ENCODE measurements at places on chromosomes 7 and 10. TPM values are rescaled to one million over a fixed set of nuclear protein-coding genes. Genes with fewer than 3 reads are reported as not detected.

The FAM25G gene
- not detected for total RNA-seq

The TBC1D12 gene
- 0.85 TPM for total RNA-seq

The SEC23IP gene
- 87.4 TPM for total RNA-seq

DNA sequence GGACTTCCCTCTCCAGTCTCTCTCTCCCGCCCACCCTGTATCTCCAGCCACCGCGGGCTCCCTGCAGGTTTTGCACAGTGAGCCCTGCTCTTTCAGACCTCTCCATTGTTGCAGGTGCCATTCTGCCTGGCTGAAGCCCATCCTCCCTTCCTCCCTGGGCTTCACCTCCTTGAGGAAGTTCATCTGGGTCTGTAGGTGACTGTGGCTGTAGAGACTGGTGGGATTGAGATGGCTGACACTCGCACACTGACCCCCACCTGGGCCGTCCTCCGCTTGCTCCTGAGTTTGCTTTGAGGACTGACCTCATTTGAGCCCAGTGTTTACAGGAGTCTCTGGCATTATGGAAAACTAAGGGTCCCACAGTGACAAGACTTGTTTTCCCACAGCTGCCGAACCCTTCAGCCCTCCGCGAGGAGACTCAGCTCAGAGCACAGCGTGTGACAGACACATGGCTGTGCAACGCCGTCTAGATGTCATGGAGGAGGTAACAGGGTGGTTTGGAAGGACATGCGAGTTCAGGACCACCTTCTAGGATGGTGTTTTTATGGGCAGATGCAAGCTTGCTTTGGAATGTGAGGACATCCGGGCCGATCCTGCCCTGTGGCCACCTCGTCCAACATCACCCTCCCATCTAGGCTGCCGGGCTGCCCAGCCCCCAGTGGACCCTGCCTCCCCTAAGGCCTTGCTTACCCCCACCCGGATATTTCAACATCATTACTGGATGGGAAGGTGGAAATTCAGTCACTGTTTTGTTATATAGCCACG lies 9.3 kb downstream of the PLAC9 start:
- peaks cover 9% of the 10 kb centered on the region for H3K27me3 ChIP-seq
- no peak for DNase-seq

GRCh38 chr7:83633516-83633915 lies 15.4 kb downstream of the SEMA3E start:
- no peaks in the 10 kb centered on the region for H3K27me3 ChIP-seq
- no peak for DNase-seq
- H3K36me3 ChIP-seq: no peaks in the 10 kb centered on the region
- no peak overlapping the region for H3K4me3 ChIP-seq
- no peak overlapping the region for H3K27ac ChIP-seq
- H3K4me1 ChIP-seq: no peaks in the 10 kb centered on the region

GRCh38 chr7:35446091-35446490 lies 192.2 kb upstream of the TBX20 start:
- H3K27me3 ChIP-seq: no peaks in the 10 kb centered on the region
- H3K36me3 ChIP-seq: no peaks in the 10 kb centered on the region
- DNase-seq: no peak
- H3K4me1 ChIP-seq: no peaks in the 10 kb centered on the region

DNA sequence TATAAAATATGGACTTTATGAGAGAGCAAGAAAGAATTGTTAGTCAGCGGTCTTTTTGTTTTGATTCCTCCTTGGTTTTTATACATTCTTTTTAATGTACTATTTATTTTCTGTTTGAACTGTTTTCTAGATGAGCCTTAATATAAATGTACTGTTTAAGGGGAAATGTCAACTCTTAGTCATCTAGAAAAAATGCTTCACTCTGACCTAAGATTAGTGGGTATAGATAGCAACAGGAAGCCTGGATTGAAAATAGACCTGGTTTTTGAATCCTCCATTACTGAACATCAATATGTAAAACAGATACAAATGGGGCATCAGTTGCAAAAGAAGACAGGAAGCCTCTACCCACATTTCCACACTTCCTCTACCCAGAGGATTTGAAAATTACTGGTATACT lies 87.8 kb downstream of the CHRM2 start:
- H3K4me3 ChIP-seq: no peak overlapping the region
- DNase-seq: no peak
- H3K27me3 ChIP-seq: no peaks in the 10 kb centered on the region
- H3K4me1 ChIP-seq: no peaks in the 10 kb centered on the region
- H3K27ac ChIP-seq: no peak overlapping the region
- no peaks in the 10 kb centered on the region for H3K36me3 ChIP-seq

DNA sequence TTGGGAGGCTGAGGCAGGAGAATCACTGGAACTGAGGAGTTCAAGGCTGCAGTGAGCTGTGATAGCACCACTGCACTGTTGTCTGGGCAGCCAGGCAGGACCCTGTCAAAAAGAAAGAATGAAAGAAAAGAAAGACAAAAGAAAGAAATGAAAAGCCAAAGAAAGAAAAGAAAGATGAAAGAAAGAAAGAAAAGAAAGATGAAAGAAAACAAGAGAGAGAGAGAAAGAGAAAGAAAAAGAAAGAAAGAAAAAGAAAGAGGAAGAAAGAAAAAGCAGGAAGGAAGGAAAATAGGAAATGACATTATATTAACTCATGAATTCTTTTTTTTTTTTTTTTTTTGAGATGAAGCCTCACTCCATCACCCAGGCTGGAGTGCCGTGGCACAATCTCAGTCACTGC lies 32.4 kb upstream of the SPDYE3 start:
- H3K4me3 ChIP-seq: no peak overlapping the region
- no peaks in the 10 kb centered on the region for H3K27me3 ChIP-seq
- H3K36me3 ChIP-seq: peaks cover 7% of the 10 kb centered on the region
- peak overlapping the region; percentile 7 for H3K27ac ChIP-seq

GRCh38 chr10:17128261-17128660 lies 1.4 kb downstream of the CUBN start:
- H3K36me3 ChIP-seq: no peaks in the 10 kb centered on the region
- DNase-seq: no peak
- no peak overlapping the region for H3K4me3 ChIP-seq
- peaks cover 4% of the 10 kb centered on the region for H3K4me1 ChIP-seq

DNA sequence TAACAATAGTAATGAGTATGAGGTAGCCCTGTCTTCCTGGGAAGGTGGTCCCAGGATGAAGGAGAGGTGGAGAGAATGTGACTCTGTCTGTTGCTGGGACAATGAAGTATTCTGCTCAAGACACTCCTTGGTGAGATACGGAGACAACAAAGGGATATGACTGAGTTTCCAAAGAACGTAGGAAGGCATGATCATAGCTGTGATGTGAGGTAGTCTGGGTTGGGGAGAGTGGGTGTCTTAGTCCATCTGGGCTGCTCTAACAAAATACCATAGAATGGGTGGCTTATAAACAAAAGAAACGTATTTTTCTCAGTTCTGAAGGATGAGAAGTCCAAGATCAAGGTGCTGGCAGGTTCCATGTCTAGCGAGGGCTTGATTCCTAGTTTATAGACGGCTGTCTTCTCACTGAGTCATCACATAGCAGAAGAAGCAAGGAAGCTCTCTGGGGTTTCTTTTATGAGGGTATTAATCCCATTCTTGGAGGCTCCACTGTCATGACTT lies 84.9 kb upstream of the RHOBTB1 start:
- no peaks in the 10 kb centered on the region for H3K36me3 ChIP-seq
- H3K27me3 ChIP-seq: peaks cover 4% of the 10 kb centered on the region
- H3K27ac ChIP-seq: no peak overlapping the region
- H3K4me1 ChIP-seq: peaks cover 4% of the 10 kb centered on the region
- DNase-seq: no peak

DNA sequence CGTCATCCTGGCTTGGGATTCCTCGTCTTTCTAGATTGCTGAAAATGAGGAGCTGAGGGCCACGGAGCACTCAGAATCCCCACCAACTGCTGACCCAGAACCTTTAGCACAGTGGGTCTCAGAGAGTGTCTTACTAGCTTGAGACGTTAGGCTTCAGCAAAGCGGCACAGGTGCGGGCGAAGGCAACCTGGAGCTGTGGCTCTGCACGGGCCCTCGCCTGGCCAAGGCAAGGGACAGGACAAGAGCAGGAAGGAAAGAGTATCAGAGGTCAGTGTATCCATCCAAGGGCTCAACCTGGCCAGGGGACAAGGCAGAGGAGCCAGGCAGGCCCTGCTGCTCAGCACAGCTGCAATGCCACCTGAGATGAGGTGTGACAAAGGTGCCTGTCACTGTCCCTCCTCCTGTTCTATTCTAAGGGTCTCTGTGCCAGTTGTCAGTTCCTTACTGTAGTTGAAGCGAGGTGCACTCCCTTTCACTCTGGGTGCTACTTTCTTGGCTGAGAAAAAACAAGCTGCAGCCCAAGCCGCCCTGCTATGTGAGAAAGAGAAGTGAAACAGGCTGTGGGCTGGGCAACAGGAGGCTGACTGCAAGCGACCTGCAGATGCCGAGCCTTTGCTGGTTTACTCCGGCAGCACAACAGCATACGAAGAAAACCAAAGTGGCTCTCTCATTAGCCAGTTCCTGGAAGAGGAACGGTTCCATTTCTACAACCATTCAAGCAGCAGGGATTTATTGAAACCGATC lies 33.3 kb upstream of the KDM7A start:
- H3K4me1 ChIP-seq: peaks cover 61% of the 10 kb centered on the region
- H3K27ac ChIP-seq: peak overlapping the region; percentile 70
- peaks cover 3% of the 10 kb centered on the region for H3K27me3 ChIP-seq
- H3K36me3 ChIP-seq: no peaks in the 10 kb centered on the region
- peak overlapping the region; percentile 49 for H3K4me3 ChIP-seq
- peak; percentile 62 for DNase-seq

DNA sequence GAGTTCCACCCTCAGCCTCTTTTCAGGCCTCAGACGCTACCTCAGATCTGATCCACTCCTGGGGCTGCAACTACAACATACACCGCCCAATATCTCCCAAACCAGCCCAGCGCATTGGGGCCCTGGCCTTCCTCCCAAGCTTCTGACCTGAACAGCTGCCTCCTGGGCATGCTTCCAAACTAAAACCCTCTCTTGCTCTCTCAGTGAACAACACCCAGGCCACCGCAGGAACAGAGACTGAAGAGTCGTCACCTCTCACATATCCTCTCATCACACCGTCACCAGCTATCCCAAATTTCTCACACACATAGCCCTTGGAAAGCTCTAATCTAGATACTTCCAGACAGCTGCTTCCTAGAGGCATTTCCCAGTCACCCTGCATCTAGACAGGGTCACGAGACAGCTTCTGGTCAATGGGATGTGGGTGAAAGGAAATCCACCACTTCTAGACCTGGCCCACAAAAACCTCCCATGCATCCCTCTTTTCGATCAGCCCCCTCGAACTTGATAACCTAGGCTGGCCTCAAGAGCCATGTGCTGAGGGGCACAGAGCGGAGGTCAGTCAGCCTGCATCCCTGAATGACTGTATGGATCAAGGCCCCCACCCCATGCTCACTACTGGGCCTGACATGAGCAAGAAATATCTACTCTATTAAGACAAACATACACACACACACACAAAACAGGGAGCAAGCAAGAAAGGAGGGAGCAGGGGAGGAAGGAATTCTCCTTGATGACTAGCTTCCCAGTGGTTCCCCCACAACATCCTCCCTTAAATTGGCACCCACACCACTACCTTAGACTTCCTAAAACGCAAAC lies 1.8 kb downstream of the PARP12 start:
- peak overlapping the region; percentile 14 for H3K27ac ChIP-seq
- DNase-seq: no peak
- peak overlapping the region; percentile 81 for H3K4me3 ChIP-seq
- peaks cover 27% of the 10 kb centered on the region for H3K36me3 ChIP-seq

GRCh38 chr10:12479924-12480323 lies 130.6 kb downstream of the CAMK1D start:
- no peak for DNase-seq
- H3K36me3 ChIP-seq: no peaks in the 10 kb centered on the region
- H3K27me3 ChIP-seq: no peaks in the 10 kb centered on the region
- peaks cover 2% of the 10 kb centered on the region for H3K4me1 ChIP-seq
- H3K27ac ChIP-seq: no peak overlapping the region
- H3K4me3 ChIP-seq: no peak overlapping the region

DNA sequence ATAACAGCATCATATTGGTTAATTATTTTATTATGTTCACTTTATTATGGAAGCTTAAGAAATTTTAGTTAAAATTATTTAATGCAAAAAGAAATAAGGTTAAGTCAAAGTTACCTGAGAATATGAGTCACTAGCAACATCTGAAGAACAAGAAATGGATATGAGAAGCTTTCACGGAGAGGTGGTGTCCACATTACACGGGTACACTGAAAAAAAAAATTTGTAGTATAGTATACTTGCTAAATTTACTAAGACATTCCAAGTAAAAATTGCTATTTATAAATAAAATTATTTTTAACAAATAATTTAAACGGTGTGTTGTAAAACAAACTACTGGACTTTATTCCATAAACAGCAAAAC lies 63.9 kb downstream of the DPY19L1 start:
- H3K36me3 ChIP-seq: peaks cover 19% of the 10 kb centered on the region
- no peaks in the 10 kb centered on the region for H3K27me3 ChIP-seq
- DNase-seq: no peak

DNA sequence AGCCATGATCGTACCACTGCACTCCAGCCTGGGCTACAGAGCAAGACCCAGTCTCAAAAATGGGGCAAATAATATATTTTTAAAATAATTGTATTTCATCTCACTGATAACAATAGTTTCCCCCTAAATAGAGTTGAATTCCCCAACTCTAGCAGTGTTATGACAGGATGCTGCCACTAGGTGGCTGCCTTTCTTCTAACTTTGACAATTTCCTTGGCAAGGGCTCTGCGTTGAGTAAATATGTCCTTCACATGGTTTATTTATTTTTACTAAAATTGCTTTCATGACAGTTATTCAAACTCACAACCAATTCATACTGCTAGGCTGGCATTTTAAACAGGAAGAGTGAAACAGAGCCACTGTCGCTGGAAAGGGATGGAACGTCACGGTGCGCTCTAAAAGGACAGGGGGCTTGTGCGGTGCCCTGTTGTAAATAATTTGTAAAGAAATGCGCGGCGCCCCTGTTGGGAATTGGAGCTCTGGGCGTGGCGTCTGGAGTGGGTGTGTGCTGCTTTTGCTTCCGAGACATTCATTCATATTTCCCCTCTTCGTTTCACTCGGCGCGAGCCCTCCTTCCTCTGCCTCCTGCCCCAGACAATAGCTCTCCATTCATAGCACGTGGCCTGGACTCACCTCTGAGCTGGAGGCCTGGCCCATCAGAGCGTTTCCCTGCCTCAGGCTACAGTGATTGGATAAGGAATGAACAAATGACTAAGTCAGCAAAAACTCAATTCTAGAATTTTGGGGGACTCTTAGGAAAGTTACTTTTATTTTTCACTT lies 20.5 kb upstream of the PITRM1 start:
- H3K27me3 ChIP-seq: peaks cover 76% of the 10 kb centered on the region
- no peak overlapping the region for H3K27ac ChIP-seq
- peaks cover 11% of the 10 kb centered on the region for H3K4me1 ChIP-seq
- no peaks in the 10 kb centered on the region for H3K36me3 ChIP-seq
- DNase-seq: no peak

All from activated T-helper 2 cell treated with anti-CD3 and anti-CD28 coated beads, Interferon-gamma antibody, Interleukin-2, Interleukin-4, amounts not matched to agents 10 μg/mL and 5 μg/mL and 100 μg/mL, durations not matched to agents 14 hours and 24 hours and 36 hours (primary cell).